ENCODE measurements at places on chromosomes 2 and 18. TPM values are rescaled to one million over a fixed set of nuclear protein-coding genes. Genes with fewer than 3 reads are reported as not detected.

The ATP6V1B1 gene
- total RNA-seq, result not detected

DNA sequence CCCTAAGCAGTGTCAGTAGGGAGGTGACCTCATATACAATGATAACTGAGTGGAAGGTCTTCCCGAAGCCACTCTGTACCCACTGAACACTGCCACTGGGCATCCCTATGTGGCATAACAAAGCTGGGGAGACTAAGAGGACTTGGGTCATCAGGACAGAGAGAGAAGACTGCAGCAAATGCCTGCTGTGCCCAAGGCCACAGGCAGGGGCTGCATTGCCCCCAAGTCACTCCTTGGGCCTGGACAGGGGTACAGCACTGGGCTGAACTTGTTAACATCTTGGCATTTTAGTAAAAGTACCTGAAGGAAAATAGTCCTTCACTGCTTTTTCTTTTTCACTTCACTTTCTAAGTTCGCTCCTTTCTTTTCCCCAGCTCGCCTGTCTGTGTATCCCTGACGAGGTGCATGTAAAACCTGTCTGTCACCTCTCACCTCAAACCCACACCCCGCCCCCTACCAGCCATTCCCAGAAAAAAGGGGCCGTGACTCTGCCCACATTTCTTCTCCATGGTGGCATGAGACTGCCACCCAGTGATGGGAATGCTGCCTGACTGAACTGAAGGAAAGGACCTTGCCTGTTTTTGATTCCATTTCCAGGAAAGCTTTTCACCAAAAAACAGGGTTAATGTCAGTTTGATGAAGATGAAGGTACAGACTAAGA is 62.9 kb downstream of the MTHFD2 start:
- peak; percentile 50 for DNase-seq

GRCh38 chr2:152097290-152097800 is 1.5 kb downstream of the CACNB4 start:
- no peak for DNase-seq

DNA sequence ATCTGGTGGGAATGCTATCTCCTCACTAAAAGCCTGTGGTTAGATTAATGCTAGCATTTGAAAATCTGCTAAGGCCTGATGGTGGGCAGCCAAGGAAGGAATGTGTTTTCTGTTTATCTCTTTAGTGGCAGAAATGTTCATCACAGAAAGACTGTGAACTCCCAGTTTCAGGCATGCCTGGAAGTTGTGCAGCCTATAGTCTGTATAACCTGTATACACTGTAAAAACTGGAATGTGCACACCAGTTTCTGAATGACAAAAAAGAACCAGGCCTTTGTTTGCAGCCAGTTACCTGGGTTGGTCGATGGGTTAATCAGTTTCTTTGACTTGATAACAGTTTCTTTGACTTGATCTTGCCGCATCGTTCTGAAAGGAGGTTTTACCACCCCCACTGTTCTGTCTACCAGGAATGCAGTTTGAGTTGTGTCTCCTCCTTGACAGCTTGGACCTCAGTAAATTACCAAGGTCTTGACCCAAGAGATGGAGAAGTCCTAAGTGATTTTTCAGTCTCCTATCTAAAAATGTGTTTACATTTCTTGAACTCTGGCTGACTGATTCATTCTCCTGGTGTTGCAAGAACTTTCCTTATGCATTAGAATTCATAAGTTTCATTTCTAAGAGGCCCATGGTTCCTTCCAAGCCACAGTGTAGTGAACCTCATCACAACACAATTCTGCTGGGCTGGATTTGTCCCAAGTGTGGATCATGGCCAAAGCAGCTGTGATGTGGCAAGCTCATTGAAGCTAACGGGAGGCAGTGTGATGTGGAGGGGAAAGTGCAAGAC is 62.2 kb downstream of the KIAA2012 start:
- DNase-seq, result peak; percentile 75

DNA sequence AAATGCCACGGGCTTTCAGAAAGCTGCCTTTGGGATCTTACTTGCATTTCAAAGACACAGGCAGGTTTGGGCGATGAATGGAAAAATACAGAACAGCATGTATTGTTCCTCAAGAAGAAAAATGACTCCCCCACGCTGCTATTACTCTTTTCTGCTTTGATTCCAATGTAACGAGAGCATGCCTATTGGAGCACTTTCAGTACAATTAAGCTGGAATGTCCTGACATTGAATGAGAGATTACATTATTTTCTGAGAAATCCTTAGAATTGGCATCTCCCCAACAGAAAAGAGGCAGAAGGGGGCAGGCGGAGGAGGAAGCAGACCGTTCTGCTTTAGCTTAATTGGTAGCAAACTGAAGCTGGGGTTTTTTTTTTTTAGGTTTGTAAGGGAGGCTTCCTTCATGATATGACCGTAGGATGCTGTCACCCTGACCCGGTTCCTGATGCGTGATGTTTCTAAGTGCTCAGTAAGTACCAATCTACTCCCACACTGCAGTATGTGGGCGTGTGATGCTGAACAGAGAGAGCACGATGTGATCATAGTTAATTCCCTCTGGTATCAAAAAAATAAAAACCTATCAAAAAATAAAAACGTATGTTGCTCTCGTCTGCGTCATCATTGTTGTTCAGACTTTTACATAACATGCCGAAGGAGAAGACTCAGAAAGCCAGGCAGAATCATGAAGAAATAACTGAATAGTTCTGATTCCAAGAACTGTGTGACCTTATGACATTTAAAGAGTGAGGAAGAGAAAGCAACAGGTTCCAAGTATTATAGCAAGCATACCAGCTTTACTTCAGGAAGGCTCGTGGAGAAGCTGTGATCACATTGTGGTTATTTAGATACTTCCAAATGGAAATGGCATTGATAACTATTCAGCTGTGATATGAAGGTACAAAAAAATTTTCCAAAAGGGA is 40.5 kb downstream of the LONRF2 start:
- no peak for DNase-seq

GRCh38 chr18:3810296-3810695 is 360.3 kb downstream of the TGIF1 start:
- no peak for DNase-seq

The TEX44 gene
- not detected for total RNA-seq

- no peak for DNase-seq
Measured at GRCh38 chr2:11743366-11743765, 3.1 kb upstream of the LPIN1 start.

The CAPN14 gene
- not detected for total RNA-seq

GRCh38 chr2:124024561-124025170 is 421 bp upstream of the CNTNAP5 start:
- no peak for DNase-seq

GRCh38 chr2:127628767-127629614 is 17.0 kb upstream of the GPR17 start:
- no peak for DNase-seq

GRCh38 chr2:41859615-41860514 is 188.0 kb upstream of the PKDCC start:
- DNase-seq, result no peak

- no peak for DNase-seq
Measured at GRCh38 chr18:57439609-57439968, 4.4 kb downstream of the ONECUT2 start.

DNA sequence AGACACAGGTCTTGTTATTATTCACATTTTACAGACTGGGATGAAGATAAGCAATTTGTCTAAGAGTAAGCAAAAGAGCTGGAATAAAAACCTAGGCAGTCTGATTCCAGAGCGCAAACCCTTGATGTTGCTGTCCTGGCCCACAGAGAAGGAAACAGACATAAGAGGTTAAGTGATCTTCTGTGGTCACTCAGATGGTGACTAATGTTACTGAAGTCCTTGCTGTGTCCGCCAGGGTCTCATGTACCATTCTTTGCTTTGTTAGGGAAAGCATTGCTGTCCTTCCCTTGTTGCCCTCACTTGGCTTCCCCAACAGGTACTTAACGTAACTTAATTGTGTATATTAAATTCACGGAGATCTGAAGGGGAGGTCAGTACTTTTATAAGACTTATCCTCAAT is 14.9 kb upstream of the FAP start:
- no peak for DNase-seq

GRCh38 chr2:158194229-158194628 is 92.6 kb downstream of the UPP2 start:
- no peak for DNase-seq

The ZC3H6 gene
- total RNA-seq, result 9.4 TPM

DNA sequence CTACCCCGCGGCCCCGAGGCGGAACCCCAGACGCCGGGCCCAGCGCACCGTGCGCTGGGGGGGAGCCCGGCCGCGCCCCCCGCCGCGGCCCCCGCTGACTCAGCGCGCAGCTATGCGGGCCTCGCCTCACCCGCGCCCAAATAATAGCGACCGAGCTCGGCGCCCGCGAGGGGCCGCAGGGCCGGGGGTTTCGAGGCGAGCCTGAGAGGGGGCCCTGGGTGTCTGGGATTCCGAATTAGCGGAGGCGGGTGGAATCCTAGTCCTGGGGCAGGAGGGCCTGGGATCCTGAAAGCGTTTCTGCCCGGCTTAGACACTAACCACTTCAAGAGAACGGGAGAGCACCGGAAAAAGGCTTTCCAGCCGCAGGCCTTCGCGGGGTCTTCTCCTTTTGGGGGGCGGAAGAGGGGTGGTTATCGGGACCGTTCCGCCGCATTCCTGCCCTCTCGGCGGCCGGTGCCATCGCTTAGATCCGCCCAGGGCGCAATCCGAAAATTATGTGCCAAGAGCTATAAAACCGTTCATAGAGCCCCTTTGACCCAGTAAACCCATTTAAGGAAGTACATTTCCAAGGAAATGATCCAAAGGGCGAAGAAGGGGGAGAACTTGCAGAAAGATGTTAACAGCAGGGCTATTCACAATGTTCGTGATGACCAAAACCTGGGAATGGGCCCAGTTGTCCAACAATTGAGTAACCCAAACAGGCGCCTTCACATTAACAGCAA is 681 bp upstream of the ROCK2 start:
- DNase-seq, result peak; percentile 79

- no peak for DNase-seq
Measured at GRCh38 chr18:10164271-10165071, 250.7 kb downstream of the VAPA start.

- no peak for DNase-seq
Measured at GRCh38 chr2:105809097-105809473, 64.4 kb downstream of the NCK2 start.

- peak; percentile 79 for DNase-seq
Measured at GRCh38 chr2:96485751-96486651, 19.2 kb downstream of the NEURL3 start.

The GRHL1 gene
- not detected for total RNA-seq

DNA sequence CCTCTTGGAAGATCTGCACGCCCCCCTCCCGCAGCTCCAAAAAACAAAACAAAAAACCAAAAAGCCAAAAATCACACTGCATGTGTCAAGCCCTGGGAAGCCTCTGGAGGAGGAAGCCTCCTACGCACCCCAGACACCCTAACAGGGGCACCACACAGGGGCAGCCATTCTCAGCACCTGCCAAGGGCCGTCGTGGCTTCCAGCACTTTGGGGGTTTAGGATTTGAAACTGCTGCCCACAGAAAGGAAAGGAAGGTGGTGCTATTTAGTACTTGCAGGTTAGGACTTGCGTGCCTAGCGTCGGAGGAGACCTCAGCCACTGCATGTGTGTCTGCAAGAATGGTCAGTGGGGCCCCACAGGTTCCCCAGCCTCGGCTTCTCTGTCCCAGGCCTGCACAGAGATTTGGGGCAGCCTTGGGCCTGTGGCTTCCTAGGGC is 419 bp upstream of the GPR55 start:
- peak; percentile 6 for DNase-seq

- no peak for DNase-seq
Measured at GRCh38 chr18:51051105-51051712, 21.2 kb downstream of the SMAD4 start.

GRCh38 chr2:58006952-58007284 is 39.7 kb upstream of the VRK2 start:
- DNase-seq, result no peak

Measured in transverse colon (tissue), 4 donors.